H9 (cell line): ENCODE measurements at places on chromosomes 5 and 9.

DNA sequence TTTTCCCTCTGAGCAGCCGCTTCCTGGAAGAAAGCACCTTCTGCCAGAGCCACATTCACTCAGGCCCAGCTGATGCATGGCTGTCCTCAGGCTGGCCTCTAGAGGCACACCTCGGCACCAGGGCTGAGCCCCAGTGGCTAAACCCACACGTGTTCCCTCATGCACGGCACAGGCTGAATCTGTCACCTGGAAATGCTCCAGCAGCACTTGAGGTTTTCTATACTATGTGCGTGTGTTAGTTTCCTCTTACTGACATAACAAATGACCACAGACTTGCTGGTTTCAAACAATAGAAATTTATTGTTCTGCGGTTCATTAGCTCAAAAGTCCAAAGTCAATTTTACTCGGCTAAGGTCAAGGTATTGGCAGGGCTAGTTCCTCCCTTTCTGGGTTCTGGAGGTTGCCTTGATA, 141.4 kb downstream of the LRRC70 start:
- peak; percentile 76 for DNase-seq

DNA sequence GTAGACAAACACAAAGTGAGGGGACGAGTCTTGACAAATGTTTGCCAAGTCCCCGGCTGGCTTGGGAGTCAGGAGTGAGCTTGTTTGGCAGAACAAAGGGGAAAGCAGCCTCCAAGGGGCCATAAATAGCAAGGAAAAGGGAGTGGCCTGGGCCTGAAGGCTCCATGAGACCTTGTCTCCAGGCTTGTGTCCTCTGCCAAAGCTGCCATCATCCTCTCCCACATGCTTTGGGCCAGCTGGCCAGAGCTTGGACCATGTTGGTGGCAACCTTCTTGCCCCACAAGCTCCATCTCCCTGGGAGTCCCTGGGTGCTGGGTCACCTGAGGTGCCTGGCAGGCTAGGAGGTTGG, 13.3 kb upstream of the PITX1 start:
- DNase-seq, result no peak

DNA sequence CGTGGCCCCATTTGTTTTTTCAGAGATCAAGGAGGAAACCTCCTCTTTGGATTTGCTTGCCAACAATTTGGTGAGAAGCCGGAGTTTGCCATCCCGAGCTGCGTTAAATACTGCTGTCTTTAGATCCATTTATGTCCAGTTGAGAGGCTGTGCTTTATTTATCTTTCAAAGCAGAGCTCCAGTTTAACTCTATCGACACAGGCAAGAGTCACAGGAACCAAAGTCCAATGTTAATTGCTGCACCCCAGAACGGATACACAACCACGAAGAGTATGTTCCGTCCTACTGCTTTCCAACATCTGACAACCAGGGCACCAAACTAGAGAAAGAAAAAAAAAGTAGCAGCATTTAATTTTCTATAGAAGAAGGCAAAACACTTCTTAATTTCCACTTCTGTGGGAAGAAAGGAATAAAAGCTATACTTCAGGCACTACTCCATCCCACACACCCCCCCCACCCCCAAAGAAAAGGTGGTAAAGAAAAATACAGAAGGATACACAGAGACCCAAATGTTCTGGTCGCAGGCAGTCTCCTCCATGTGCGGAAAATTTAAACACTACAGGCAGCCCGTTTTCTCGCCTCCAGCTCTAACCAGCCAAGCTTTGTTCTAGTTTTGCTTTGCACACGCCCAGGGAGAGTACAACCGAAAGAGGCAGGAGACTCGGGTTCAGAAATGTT, 1.1 kb downstream of the FEM1C start:
- no peak for DNase-seq

DNA sequence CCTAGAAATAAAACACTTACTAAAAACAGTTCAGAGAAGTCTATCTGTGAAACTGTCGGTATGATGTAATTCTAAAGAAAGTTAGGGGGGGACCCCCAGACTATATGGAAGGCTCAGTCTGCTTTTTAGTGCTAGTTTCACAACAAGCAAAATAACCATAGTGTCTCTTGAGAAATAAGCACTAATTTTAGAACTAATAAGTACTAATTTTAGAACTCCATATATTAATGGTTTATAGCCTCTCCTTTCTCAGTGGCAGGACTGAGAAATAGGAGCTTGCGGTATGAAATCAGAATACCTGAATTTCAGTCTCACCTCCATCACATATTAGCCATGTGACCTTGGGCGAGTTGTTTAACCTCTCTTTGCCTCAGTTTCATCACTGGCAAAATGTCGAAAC, 1.4 kb upstream of the PHF24 start:
- no peak for DNase-seq

DNA sequence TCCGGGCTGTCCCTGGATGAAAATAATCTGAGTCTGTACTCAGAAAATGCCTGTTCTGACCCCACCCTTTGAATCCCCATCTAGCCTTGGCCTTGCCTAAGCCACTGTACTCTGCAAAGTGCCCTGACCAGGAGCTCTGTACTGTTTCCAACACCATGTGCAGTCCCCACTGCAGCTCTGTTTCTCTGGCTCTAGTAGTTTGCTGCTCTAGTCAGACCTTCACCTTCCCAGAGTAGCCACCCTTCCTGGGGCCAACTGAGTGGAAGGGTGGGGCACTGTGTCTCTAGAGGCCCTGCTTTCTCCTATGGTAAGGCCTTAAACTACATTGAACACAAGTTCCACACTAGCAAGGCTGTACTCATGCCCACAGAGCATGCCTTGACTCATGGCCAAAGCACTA, 31.9 kb downstream of the P4HA2 start:
- no peak for DNase-seq

GRCh38 chr9:133117271-133118178, 3.5 kb downstream of the RALGDS start:
- DNase-seq, result no peak

GRCh38 chr9:98373609-98374008, 118.2 kb upstream of the TBC1D2 start:
- DNase-seq, result no peak

DNA sequence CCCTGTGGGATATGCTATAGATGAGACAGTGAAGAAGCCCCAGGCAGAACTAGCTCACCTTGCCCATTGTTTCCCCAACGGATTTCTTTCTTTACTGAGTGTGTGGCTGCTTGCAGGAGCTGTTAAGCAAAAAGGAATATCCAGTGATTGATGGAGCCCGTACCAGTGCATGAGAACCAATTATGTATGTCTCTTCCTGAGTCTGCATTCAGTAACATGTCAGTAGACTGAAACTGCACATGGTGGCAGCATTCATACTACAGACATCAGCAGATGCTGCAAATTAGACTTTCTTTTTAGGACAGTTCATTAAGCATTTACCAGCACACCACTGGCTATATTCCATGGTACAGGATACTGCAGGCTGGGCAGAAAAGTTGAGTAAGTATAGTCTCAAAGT, 90.3 kb upstream of the PLCXD3 start:
- DNase-seq, result no peak

DNA sequence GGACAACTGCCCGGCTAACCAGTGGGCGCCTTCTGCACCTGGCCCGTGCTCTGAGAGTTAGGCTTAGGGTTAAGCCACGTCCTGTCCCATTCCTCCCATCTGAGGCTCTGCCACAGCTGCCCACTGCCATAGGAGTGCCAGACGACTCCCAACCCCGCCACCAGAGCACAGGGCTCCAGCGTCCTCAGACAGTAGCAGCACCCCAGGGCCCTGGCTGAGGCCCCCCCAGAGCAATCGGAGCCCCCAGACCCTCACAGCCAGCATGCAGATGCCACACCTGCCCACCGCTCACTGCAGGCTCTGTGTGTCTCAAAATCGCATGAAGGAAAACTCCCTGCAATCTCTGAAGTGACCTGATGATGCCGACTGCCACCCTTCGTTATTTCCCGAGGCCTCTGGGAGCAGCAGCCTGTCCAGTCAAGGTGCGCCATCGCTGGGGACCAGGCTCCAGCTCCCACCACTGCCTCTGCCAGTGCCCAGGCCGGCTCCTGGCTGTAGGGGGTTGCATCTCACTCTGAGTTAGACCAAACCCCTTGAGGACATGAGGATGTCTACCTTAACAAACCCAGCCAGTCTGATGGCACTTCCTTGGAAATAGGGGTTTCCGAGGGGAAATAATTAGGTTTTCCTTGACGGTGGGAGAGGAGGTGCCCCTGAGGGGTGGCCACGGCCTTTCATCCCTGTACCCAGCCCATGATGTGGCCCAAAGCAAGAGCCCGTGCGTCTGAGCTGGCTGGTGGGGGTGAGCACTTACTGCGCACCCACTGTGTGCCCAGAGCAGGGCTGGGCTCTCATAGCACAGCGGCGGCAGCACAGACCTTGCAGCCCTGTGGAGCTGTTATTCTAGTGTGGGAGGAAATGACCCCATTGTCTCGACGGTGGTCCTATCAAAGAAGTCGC, 58.0 kb upstream of the RNF130 start:
- no peak for DNase-seq

DNA sequence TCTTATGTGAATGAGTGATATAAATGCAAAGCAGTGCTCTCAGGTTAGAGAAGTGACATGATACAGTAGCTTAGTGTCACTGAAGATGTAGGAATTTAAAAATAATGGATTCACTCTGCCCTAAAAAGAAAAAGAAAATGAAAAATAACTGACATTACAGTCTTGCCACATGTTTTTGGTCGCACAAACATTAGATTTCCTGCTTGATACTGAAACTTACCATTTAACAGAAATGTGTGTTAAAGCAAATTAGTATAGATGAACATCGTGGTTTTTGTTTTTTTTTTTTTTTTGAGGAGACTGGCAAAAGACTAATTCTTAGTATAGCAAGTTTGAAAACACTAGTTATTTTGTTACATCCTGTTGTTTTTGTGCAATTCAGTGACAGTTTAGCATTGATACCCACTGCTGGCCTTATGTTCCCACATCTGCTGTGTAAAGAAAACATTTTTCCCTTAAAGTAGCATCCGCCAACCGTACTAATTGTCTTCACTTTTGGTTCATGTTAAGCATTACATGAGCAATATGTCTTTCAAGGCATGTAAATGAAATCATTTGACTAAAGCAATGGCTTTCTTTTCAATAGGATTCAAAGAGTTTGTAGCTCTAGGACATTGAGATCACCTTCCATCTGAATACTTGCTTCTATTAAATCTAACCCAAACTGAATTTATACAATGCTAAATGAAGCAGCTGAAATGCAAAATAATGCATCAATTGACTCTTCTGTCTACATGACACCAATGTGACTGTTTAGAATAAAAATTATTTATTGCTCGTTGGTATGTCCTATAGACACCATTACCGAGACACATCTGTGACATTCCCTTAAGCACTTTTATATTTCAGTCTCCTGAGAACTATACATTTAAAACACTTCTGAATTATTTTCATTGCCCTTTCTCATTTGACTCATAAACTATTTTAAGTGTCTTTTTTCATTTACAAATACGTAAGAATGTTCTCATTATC, 859.1 kb downstream of the MAT2B start:
- DNase-seq, result no peak

DNA sequence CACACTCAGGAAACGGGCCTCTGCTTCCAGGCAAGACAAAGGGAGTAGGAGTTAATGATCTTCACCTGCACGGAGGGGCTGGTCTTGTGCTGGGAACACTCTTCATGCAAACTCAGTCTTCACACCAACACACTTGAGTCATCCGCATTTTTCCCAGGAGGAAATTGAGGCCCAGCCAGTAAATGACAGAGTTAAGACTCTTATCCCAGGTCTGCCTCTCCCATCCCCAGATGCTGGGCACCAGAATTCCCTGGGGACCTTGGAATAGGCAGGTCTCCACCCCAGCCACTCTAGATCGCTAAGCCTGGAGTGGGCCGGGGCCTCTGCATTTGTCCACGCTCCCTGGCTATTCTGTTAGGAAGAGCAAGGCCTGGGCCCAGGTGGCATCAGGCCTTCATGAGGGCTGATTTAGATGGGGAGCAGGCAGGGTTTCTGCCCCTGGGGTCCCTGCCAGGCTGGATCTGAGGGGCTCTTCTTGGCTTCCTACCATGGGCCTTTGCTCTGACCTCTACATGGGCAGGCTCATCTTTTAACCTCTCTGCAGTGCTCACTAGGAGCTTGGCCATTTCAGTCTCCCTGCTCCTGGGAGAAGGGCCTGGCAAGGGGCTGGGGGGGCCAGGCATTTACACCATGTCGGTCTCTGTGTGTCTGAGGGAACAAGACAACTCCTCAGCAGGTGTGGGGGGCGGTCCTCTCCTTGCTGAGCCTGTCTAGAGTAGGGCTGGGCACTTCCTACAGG, 77.3 kb downstream of the AMBP start:
- peak; percentile 17 for DNase-seq

- no peak for DNase-seq
These were observed 4.2 kb downstream of the SCGB3A2 start for GRCh38 chr5:147882586-147883313.

GRCh38 chr9:68493958-68494577, 46.6 kb downstream of the TMEM252 start:
- DNase-seq, result no peak

DNA sequence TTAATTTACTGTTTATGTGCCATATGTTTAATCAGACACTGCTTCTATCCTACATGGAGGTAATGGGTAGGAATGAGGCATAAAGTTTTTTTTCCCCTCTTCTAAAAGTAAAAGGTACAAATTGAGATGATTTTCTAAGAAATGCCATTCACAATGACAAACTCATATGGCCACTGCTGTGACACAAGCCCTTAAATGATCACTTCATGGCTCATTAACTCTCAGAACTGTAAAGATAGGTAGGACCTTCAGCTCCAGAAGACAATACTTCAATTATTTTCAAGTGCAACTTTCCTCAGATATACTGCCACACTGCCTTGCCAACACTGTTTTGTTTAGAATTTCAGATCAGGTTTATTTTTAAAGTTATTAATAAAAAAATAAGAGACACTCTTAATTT, 362.9 kb upstream of the ZNF608 start:
- DNase-seq, result no peak

- no peak for DNase-seq
These were observed 71.5 kb upstream of the ERBIN start for GRCh38 chr5:65854925-65855324.

GRCh38 chr9:132187121-132187620, 25.3 kb downstream of the NTNG2 start:
- peak; percentile 25 for DNase-seq

GRCh38 chr9:6484210-6484609, 71.2 kb downstream of the UHRF2 start:
- no peak for DNase-seq

DNA sequence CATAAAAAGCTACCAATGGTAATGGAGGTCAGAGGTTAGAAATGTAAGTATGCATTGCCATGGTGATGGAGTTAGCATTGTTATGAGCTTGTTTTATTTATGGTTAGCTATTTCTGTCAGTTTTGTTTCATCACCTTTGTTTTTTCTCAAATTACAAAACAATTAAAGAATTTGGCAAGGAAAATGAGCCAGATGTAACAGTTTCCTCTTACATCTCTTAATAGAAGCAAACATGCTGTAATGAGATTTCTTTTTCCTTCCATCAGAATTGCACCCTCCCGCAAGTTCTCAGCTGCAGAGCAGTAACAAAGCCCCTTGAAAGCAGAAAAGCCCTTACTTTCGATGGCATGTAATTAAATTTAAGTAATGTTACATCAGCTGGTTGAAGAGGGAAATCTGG, 233.0 kb downstream of the SGCD start:
- no peak for DNase-seq
